ENCODE measurements at places on chromosomes 5 and 9. TPM values are rescaled to one million over a fixed set of nuclear protein-coding genes. Genes with fewer than 3 reads are reported as not detected.

DNA sequence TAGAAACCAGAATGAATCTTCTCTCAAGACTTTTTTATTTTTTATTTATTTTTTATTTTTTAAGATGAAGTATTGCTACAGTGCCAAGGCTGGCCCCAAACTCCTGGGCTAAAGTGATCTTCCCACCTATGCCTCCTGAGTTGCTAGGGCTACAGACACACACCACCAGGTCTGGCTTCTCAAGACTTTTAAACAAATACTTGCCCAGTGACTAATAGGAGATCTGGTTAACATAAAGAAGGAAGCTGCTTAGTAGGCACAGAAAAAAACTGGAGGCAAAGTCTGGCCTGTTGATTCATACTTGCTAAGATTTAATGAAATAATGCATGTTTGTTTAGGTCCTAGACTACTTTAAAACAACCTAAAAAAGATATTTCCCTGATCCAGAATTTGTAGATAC is 43.8 kb downstream of the SLC38A9 start:
- DNase-seq: peak; percentile 38

DNA sequence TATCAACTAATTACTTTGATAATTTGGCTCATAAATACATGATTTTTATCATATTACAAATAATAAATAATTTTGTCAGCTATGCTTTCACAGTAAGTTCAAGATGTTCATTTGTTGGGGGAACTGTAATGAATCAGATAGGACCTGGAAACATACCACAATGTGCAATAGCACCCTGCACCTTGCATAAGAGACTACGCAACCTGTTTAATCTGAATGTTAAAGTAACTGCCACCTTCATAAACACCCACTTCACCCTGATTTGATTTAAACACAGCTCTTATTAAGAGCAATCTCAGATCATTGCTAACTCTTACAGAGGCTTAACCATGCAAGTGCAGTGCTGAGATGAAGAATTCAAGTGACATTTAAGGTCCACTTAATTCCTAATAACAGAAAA is 69.1 kb upstream of the GABRA1 start:
- DNase-seq: no peak

The ACTL7A gene
- total RNA-seq: not detected

DNA sequence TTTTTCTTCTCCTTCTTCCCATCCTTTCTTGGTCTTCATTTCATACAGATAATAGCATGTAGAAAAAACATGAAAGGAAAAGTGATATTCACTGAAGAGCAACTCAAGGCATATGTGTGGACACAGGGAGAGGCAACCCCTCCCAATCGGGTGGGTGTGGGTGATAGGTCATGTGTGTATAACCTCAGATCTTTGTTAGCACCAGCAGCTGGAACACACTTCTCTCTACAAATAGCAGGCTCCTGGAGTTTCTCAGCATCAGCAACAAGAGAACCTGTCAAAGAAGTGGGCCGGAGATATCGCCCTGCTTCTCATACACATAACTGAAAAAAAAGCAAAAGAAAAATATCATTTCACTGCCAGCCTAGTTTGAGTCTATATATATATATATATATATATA is 426.4 kb downstream of the DTWD2 start:
- no peak for DNase-seq

DNA sequence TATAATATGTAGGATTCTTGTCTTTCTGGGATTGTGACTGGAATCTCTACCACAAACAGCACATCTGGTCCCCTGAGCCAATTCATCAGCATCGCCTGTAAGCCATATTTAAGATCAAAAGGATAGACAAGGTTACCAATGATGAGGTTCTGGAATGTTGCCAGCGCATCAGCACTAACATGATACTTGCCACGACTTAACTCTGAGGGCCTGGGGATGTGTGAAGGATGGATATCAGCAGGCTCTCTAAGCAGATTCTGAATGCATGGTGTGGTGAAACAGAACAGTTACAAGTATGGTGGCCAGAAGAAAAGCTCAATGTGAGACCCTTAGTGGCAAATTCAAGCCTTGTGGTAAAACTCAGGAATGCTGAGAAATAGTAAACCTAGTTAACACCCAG is 143.0 kb downstream of the XRCC4 start:
- DNase-seq: no peak

The BOD1 gene
- 55.2 TPM for total RNA-seq

All from HT-29 (cell line).